ENCODE measurements at places on chromosomes 3 and 15.

- H3K4me3 ChIP-seq = peak overlapping the region; percentile 74
- no peak for DNase-seq
- H3K27ac ChIP-seq = peak overlapping the region; percentile 97
- H3K36me3 ChIP-seq = no peaks in the 10 kb centered on the region
- peaks cover 17% of the 10 kb centered on the region for H3K4me1 ChIP-seq
These were observed 361 bp upstream of the LCMT2 start for GRCh38 chr15:43330780-43331087.

DNA sequence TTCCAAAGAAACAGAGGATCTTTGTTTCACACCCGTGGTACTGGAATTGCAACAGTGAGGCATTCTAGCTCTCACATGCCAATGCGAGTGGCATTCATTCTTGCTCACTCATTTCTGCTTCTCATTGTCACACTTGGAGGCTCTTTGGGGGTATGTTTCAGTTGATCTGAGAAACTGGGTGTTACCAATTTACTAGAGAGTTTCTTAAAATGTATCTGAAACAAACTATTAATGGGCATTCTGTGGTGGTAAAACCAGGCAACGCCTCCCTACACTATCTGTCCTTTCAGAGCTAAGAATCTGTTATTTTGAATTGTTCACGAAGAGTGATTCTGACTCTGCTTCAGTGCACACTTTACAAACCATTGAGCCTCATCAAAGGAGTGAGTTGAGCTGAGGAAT is 140.6 kb upstream of the BHLHE40 start:
- H3K27me3 ChIP-seq = no peaks in the 10 kb centered on the region
- H3K4me1 ChIP-seq = no peaks in the 10 kb centered on the region
- no peaks in the 10 kb centered on the region for H3K36me3 ChIP-seq
- H3K4me3 ChIP-seq = no peak overlapping the region
- H3K27ac ChIP-seq = no peak overlapping the region

GRCh38 chr3:124635169-124635539 is 95.1 kb upstream of the UMPS start:
- H3K4me1 ChIP-seq = peaks cover 55% of the 10 kb centered on the region
- no peak overlapping the region for H3K4me3 ChIP-seq
- H3K36me3 ChIP-seq = no peaks in the 10 kb centered on the region
- DNase-seq = peak; percentile 34
- peak overlapping the region; percentile 97 for H3K27ac ChIP-seq

DNA sequence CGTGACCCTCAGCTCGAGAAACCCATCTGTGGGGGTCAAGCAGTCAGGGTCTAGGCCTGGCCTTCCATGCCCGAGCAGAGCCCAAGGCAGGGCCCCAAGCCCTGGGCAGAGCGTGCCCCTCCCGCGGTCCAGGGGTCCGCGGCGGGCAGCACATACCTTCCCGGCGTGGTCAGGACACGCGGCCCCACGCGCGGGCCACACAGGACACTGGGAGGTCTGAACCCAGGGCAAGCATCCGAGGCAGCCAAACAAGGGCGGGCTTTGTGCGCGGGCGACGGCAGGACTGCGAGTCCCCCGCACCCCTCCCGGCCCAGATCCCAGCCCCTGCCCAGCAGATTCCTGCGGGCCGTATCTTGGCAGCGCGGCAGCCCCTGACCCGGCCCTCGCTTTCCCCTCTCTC is 61.6 kb upstream of the ACAN start:
- no peaks in the 10 kb centered on the region for H3K36me3 ChIP-seq
- no peak for DNase-seq
- no peak overlapping the region for H3K4me3 ChIP-seq
- no peaks in the 10 kb centered on the region for H3K27me3 ChIP-seq
- H3K27ac ChIP-seq = no peak overlapping the region

- no peaks in the 10 kb centered on the region for H3K36me3 ChIP-seq
- H3K4me1 ChIP-seq = no peaks in the 10 kb centered on the region
- no peak for DNase-seq
- H3K4me3 ChIP-seq = no peak overlapping the region
- H3K27ac ChIP-seq = no peak overlapping the region
- H3K27me3 ChIP-seq = no peaks in the 10 kb centered on the region
These were observed 80.4 kb upstream of the TCF12 start for GRCh38 chr15:56838085-56838484.

DNA sequence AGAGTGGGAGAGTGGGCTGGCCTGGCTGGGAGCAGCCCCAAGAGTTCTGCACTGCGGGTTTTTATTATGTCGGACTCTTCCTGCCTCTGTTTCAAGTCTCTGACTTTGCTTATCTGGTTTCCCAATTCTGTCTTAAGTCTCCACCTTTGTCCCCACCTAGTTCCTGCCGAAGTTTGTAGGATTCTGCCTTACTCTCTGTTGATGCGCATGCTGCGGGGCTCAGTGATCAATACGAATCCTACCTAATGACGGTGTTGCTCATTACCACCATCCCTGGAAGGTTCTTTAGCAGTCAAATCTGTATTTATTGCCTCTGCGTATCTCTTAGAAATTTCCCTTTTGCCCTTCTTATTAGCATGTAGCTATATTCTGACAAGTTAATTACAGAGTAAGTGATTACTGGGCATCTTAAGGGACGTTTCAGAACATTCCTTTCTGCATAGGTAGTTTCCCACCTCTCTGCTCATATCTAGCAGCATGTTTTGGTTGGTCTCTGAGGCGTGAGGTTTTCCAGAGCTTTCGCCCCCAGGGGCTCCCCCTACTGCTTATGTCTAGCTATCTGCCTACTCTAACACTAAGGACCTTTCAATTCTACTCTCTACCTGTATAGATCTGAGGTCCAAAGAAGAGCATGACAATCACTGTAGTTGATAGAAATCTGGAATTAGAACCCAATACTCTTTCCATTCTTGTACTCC is 236.0 kb upstream of the EIF1B start:
- no peak overlapping the region for H3K4me3 ChIP-seq
- H3K4me1 ChIP-seq = no peaks in the 10 kb centered on the region
- H3K27me3 ChIP-seq = no peaks in the 10 kb centered on the region
- DNase-seq = peak; percentile 21

DNA sequence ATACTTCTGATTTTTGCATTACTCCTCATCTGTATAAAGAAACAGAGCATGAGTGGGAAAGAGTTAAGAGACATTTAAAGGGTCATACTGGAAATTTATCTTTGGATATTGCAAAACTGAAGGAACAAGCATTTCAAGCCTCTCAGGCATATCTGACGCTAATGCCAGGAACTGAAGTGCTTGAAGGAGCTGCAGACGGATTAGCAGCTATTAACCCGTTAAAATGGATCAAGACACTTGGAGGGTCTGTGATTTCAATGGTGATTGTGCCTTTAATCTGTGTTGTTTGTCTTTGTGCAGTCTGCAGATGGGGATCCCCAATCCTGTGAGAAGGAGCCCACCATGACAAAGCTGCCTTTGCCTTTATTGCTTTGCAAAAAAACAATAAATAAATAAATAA is 202.5 kb upstream of the UBE3A start:
- H3K27ac ChIP-seq = peak overlapping the region; percentile 70
- no peaks in the 10 kb centered on the region for H3K27me3 ChIP-seq
- H3K36me3 ChIP-seq = no peaks in the 10 kb centered on the region
- peaks cover 37% of the 10 kb centered on the region for H3K4me1 ChIP-seq
- H3K4me3 ChIP-seq = no peak overlapping the region

DNA sequence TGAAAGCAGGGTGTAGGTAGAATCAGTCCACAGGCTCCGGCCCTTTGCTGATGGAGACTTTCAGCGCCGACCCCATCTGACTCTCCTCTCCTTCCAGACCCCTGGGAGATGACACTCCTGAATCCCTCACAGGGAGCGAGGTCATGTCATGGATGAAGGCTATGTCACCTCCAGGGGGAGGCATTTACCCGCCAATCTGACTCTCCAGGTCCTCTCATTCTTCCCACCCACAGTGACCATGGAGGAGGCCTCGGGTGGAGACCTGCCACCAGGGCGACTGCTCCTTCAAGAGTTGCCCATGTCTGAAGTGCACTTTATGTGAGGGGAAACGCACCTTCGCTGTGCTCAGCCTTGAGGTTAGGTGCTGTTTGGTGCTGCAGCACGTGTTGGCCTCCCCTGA is 112.7 kb downstream of the KLF13 start:
- H3K27me3 ChIP-seq = peaks cover 3% of the 10 kb centered on the region
- H3K36me3 ChIP-seq = no peaks in the 10 kb centered on the region
- peaks cover 19% of the 10 kb centered on the region for H3K4me1 ChIP-seq
- H3K4me3 ChIP-seq = no peak overlapping the region

- no peak for DNase-seq
- peaks cover 15% of the 10 kb centered on the region for H3K4me1 ChIP-seq
- peak overlapping the region; percentile 75 for H3K27ac ChIP-seq
- no peaks in the 10 kb centered on the region for H3K36me3 ChIP-seq
These were observed 77.5 kb upstream of the PRR23C start for GRCh38 chr3:139122221-139122581.

Measured in hepatocyte (in vitro differentiated cells).